ENCODE measurements at places on chromosomes 12 and 14.

- no peak for DNase-seq
Observed at GRCh38 chr14:99718811-99719192, 34.7 kb downstream of the CYP46A1 start.

DNA sequence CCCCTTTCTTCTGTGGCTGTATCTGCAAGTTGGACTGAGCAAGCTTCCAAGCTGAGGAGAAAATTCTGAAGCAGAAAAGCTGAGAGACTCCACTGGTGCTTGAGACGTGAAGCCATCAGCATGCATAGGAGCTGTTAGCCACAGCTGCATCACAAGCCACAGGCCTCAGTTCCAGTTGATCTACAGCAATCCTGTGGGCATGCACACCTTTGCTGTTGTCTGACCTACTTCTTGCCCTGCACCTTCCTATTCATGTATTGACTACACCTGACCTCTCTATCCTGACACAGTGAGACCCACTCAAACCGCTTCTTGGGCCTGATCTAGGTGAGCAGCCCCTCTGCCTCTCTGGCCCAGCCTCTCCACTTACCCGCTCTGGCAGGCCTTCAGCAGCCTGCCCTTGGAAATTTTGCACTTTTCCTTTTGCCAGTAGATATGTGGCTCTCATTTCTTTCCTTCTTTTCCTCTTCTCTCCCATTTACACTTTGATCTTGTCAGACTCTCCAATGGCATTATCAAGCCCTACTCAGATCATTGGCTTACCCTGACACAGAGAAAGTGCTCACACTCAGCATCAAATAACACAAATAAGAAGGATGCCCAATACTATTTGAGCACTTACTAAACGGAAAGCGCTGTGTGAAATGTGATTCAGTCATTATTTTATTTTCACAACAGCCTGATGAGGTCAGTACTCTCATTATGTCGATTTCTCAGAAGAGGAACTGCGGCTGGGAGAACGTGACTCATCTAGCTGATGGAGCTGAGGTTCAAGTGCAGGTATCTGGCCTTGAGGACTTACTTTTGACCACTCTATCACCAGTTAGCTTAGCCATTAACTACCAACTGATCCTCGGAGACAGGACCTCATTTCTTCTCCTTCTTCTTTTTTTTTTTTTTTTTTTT is 21.9 kb upstream of the PTGR2 start:
- DNase-seq: no peak

DNA sequence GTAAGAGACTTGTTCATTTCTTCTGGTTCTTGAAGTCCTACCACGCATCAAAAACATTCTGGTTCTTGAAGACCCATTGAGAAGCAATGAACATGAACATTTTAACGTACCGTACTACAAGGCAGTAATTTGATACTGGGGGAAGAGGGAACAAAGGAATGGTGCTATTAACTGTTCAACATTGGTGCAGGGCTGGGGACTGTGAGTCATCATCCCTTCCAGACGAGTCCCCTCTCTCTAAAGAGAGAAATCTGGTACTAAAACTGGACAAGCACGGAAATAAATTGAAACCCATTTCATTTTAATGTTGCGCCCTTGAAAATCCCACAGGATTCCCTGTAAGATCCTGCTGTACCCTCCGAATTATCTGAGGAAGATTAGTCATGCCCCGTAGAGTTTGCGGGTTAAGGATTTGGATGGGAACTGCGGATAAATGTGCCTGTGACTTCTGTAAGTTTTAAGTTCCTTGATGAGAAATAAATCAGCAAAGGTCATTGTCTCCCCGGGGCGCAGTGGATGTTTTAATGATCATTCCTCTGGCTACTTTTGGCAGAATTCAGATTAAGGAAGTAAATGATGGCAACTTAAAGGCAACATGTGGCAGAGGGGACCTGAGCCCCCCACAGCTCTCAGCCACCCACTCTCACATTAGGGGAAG is 78.6 kb downstream of the KCNK13 start:
- no peak for DNase-seq

DNA sequence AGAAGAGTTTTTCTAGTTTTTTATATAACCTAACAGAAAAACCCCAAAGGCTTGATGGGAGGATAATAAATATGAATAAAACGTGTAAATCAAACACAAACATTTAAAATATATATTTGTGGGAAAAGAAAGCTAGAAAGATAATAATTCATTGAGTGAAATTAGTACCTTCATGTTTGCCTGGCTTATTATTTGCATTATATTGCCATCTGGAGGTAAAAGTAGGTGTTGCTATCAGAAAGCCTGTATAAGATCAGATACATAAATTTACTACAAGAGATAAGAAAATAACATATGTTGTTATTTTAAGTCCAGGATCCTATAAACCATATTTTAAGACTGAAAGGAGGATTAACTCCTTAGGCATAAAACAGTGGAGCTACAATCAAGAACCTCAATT is 77.7 kb downstream of the NTS start:
- no peak for DNase-seq

- no peak for DNase-seq
Observed at GRCh38 chr12:96658075-96658474, 168.7 kb downstream of the CFAP54 start.

DNA sequence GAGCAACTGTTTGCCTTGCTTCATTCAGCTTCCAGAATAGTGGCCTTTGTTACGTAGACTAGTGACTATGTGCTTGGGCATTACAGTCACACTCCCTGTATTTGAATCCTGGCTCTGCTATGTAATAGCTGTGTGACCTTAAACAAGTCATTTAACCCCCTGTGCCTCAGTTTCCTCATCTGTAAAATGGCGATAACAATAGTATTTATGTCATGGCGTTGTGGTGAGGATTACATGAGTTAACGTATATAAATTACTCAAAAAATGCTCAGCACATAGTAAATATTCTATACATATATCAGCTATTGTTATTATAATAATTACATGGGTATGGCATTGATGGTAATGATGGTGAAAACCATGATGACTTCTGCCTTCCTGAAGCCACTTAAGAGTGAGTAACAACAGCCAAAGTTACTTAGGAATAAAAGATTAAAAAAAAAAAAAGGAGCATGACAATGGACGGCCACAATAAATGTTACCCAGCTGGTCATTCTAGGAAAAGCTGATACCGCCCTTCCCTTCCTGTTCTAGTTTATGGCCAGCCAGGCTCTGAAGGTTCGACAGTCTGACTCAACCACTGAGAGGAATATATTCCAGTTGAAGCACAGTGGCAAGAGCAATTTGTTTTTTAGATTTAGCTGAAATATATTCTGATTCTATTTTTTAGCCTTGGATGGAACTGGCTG is 9.9 kb upstream of the ADIPOR2 start:
- no peak for DNase-seq

DNA sequence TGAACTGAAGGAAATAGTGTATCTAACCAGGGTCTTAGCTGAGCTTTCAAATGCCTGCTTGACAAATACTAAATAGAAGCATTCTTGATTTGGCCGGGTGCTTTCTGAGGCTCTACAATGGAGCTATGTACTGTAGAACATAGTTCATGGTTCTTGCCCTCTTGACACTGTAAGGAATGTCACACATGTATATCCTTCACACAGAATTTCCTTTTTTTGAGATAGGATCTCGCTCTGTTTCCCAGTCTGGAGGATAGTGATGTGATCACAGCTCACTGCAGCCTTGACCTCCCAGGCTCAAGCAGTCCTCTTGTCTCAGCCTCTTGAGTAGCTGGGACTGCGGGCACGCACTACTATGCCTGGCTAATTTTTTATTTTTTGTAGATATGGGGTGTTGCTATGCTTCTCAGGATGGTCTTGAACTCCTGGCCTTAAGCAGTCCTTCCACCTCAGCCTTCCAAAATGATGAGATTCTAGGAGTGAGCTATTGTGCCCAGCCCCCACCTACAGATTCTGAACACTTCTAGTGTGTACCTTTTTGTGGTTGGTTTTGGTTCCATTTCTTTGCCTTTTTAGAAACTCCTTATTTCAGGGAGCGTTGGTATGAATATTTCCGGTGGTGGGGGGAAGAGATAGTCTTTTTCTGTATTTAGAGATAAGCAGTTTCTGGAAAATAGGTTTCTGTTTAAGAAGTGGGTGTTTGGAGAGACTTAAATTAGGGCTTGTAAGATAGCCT is 4.2 kb downstream of the MLXIP start:
- DNase-seq: no peak

- no peak for DNase-seq
Observed at GRCh38 chr12:40597133-40597532, 95.1 kb upstream of the CNTN1 start.

DNA sequence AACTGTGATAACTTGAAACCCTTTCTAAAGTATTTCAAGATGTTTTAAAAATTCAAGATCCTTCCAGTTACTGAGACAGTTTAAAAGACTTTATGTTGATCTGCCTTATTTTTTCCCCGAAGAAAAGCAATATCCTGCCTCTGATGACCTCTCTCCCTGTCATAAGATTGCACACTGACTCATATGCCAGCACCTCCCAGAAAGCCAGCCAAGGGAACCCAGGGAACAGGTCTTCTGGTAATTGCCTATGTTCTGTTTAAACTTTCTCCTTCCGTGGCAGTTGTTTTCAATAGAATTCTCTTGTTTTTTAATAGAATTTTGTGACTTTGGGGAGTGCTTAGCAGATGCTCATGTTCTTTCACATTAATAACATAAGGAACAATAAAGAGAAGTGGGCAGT is 300.2 kb upstream of the PRKD1 start:
- no peak for DNase-seq

All from activated naive CD8-positive, alpha-beta T cell treated with anti-CD3 and anti-CD28 coated beads, Interleukin-2, amount 10 ng/mL, durations not matched to agents 7 days and 5 days (primary cell).